ENCODE measurements at places on chromosomes 11 and 22.

DNA sequence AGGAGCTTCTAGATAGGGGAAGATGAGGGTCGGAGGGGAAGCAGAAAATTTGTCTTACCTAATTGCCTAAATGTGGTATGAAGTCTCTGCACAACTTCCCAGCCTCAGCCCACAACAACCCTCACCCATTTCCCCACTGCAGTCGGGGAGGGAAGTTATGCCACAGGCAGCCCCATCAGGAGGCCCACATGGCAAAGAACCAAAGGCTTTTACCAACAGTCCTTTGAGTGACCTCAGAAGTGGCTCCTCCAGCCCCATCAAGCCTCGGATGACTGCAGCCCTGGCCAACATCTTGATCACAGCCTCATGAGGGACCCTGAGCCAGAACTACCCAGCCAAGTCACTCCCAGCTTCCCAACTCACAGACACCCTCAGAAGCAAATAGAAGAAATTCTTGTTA, 54.8 kb downstream of the CHST1 start:
- no peak for DNase-seq

DNA sequence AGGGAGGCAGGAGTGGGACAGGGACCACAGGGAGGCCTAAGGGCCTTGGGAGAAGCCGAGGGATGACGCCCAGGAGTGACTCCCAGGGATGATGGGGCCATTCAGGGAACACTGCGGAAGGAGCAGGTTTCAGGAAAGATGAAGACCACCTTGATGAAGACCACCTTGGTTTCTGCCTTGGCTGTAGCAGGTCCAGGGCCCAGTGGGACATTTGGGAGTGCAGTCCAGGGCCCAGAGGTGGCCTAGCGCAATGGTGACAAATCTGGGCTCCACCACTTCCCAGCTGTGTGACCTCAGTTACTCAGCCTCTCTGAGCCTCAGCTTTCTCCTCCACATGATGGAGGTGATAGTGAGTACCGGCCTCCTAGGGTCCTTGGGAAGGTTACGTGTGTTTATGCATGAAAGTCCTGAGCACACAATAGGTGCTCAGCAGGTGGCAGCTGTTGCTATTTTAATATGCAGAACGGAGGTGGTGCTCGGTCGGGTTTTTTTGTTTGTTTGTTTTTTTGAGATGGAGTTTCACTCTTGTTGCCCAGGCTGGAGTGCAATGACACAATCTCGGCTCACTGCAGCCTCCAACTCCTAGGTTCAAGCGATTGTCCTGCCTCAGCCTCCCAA, 770 bp downstream of the TSGA10IP start:
- no peak for DNase-seq

DNA sequence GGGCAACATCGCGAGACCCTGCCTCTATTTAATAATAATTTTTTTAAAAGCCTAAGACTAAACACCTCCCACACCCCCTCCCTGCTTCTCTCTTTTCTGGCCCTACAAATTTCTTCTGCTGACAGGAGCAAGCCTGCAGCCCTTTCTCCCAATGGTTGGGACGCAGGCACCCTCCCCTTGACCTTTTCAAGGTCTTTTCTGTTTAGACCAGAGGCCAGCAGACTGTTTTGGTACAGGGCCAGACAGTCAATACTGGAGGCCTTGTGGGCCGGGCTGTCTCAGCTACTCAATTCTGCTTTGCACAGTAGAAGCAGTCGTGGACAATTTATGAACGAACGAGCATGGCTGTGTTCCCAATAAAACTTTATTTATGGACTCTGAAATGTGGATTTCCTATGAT, 92.3 kb downstream of the SCN3B start:
- no peak for DNase-seq

GRCh38 chr22:42902875-42903510, 45.9 kb upstream of the ARFGAP3 start:
- no peak for DNase-seq

DNA sequence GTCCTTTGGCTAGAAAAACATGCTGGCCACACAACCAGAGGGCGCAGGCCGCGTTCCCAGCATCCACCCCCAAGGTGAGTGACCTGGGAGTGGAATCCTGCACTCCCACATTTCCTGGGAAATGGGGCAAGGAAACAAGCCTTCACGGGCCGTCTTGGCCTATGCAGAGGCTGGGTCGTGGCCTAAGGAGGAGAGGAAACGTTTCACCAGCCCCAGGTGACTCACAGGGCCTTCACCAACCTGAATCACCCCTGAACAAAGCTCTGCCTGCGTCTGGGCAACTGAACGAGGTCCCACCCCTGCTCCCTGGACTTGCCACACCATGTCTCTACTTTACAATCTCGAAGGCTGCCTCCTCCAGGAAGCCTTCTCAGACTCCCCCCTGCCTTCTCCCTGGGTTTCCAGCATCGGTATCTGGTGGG, 13.2 kb downstream of the MYH9 start:
- no peak for DNase-seq

DNA sequence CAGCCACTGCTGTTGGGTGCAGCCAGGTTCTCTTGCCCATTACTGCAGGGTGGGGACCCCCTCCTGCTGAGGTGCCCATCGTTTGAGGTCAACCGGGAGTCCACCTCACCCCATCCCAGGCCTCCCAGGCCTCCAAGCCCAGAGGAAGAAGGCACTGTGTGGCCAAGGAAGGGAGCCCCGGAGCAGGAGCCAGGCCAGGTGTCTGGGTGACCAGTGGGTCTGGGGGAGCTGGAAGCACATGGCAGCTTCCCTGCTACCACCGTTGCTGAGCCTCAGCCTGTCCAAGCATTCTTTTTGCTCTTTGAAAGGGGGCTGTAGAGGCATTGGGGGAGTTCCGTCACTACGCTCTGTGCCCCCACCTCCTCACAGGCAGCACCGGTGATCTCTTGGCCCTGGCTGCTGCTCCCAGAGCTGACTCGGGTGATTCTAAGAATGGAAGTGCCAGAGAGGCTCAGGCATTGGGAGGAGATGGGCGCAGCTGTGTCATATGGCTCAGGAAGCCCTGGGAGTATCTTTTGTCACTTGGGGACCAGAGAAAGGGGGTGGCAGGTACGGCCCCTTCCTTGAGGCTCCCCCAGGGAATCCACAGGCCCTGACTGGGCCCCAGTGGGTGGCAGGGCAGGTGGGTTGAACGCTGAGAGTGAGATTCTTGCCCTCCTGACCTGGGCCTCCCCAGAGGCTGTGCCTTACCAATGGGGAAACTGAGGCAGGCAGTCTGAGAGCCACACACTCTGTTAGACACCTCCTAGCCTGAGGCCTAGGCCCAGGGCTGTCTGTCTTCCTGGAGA, 1.9 kb downstream of the SEPTIN5 start:
- DNase-seq, result no peak

Data from esophagus squamous epithelium (tissue), 5 donors.